ENCODE measurements at places on chromosomes 4 and X. TPM values are rescaled to one million over a fixed set of nuclear protein-coding genes. Genes with fewer than 3 reads are reported as not detected.

The STPG2 gene
- 0.16 TPM for polyA plus RNA-seq

The C4orf36 gene
- polyA plus RNA-seq = 0.82 TPM

The FDCSP gene
- polyA plus RNA-seq = 61.2 TPM

The MAGEB5 gene
- polyA plus RNA-seq = not detected

The NIPAL1 gene
- polyA plus RNA-seq = 0.73 TPM

- no peak for DNase-seq
Observed at GRCh38 chr4:143021384-143021783, 163.3 kb upstream of the USP38 start.

DNA sequence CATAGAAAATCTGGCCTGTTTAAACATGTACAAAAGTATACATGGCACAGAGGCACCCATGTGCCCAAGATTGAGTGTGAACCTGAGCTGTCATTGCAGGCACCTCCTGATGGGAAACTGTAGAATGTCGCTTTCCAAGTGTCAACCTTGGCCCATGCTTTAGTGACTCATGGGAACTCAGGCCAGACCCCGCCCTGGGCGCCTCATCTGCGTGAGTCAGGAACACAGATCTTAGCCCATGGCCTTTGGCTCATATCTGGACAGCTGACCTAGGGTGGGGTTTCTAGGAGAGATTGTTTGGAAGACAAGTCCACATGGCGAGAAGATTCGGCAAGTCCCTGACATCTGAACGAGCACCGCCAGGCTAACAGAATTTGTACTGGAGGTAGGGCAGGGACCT, 50.0 kb downstream of the CYTL1 start:
- no peak for DNase-seq

GRCh38 chr4:98786866-98787265, 128.5 kb upstream of the TSPAN5 start:
- DNase-seq = no peak

DNA sequence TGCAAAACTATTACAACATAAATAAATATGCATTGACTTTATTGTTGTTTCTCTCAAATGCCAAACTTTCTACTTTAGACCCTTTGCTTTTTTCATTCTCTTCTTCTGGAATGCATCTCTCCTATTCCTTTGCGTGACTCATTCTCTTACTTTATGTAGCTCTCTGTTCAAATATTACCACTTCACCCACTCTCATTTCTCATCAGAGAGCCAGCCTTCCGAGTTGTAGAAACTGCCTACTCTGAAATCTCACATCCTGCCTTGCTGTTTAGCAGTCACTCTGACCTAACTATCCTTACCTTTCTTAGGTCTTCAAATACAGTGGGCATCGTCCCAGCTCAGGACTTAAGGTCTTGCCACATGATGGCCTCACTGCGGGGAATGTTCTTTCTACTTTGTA, 143.5 kb downstream of the GALNTL6 start:
- no peak for DNase-seq

DNA sequence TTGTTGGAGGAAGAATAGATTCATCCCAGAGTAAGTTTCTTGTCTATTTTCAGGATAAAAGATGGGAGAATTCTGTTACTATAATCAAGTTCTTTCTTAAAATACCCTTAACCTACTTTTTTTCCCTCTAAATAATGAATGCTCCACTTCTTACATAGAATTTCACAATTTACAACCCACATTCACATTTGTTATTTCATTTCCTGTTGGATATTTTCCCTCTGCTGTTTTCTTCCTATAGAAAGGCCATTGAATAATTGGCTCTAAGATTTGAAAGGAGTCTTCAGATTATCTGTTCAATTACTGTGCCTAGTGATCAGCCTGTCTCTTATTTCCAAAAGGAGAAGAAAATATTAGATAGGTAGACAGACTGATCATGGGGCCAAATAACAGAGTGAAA, 79.7 kb downstream of the CPE start:
- DNase-seq = no peak

DNA sequence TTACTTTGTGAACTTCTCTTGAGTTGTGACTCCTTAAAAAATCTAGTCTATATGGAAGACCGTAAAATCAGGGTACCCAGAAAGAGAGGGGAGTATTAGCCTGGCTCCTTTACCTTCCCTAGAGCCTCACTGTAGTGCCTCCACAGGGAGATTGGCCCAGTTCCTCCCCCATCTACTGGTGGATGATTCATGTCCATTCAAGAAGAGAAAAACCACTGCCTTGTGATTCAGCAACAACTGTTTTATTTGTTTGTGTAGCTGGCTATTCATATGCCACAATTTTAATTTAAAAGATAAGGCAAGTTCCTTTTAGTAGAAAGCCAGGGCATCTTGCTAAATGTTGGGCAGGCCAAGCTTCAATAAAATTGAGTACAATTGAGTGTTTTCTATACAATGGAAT, 221.8 kb upstream of the KCNIP4 start:
- DNase-seq = no peak

- no peak for DNase-seq
Observed at GRCh38 chrX:338836-339400, 20.3 kb upstream of the GTPBP6 start.

GRCh38 chr4:175440786-175441185, 371.3 kb downstream of the GPM6A start:
- no peak for DNase-seq

GRCh38 chr4:124203613-124204238, 508.8 kb downstream of the ANKRD50 start:
- DNase-seq = no peak

- no peak for DNase-seq
Observed at GRCh38 chr4:3766036-3766784, at the start of gene ADRA2C. ADRA2C (plus strand) TSS chr4:3766385; CDS start chr4:3766607, 222 bp downstream.

GRCh38 chr4:169958629-169959028, 67.6 kb downstream of the MFAP3L start:
- no peak for DNase-seq

DNA sequence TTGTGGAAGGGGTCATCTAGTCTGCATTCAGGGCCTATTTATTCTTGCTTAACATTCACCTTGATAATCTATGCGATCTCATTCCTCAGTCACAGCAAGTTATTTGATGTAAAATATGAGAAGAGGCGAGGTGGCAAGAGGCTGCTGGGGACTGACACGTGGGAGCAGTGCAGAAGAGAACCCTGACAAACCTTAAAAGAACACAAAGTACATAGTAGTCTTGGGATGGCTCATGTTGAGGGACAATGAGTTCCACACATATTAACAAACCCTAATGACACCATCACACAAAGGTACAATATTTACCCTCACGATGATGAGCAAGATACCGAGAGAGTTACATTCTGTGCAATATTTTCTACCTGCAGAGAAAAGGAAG, 57.5 kb downstream of the MAML3 start:
- DNase-seq = no peak

- no peak for DNase-seq
Observed at GRCh38 chrX:134544513-134545151, 84.7 kb downstream of the HPRT1 start.

- no peak for DNase-seq
Observed at GRCh38 chr4:72997409-72997808, 72.1 kb downstream of the COX18 start.

- no peak for DNase-seq
Observed at GRCh38 chrX:150616863-150617198, 48.4 kb downstream of the MTM1 start.
